Hippocampal formation (tissue), 2 donors: ENCODE measurements at places on chromosomes 5 and 9.

DNA sequence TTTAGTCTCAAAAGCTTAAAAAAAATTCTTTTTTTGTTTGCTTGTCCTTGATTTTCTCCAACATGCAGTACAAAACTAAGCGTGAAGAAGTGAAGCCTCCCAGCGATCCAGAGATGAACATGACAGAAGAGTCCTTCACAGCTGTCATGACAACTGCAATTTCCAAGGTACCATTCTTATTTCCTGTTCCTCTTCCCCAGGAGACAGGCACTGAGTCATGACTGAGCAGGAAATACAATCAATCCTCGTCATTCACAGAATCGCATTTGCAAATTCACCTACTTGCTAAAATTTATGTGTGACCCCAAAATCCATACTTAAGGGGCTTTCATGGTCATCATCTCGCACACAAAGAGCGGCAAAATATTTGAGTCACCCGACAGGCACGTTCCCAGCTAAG is 77.3 kb downstream of the SLC1A1 start:
- DNase-seq = no peak

GRCh38 chr5:56852228-56853000 is 37.1 kb downstream of the MAP3K1 start:
- no peak for DNase-seq

GRCh38 chr9:89329917-89330316 is 11.6 kb downstream of the SECISBP2 start:
- no peak for DNase-seq

DNA sequence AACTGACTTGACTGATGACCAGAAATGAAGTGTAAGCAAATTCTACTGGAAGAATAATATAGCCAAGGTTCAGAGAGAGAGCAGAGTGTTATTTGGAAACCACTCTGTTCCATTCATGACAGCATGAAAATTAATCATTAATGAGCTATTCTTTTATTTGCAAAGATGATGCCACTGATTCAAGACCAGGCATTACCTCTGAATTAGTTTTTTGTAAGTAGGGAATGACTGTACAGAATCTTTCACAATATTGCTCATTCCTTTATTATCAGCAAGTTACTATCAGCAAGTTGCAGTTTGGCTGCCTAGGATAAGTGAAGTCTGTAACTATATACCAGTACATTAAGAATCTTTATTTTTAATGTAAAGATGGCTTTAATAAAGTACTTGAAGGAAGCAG is 75.1 kb upstream of the RGMB start:
- DNase-seq = no peak

DNA sequence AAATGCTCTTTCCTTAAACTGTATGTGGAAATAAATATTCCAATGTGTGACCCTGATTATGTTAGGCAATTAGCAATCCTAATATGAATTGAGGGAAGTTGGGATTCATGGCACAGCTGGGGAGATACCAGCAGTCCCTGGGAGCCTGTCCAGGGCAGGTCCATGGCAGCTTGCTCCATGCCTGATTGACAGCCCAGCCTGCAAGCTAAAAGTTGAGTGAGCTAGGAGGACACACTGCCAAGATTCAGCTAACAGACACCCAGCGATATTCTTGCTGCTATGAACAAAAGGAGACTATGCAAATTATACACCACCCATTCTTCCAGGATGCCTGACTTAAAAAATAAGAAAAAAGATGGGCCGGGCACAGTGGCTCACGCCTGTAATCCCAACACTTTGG is 6.2 kb downstream of the TGFBI start:
- no peak for DNase-seq

GRCh38 chr9:99511723-99512122 is 289.6 kb downstream of the SEC61B start:
- DNase-seq = no peak

- no peak for DNase-seq
Observed at GRCh38 chr5:4995014-4995413, 145.1 kb upstream of the ADAMTS16 start.

DNA sequence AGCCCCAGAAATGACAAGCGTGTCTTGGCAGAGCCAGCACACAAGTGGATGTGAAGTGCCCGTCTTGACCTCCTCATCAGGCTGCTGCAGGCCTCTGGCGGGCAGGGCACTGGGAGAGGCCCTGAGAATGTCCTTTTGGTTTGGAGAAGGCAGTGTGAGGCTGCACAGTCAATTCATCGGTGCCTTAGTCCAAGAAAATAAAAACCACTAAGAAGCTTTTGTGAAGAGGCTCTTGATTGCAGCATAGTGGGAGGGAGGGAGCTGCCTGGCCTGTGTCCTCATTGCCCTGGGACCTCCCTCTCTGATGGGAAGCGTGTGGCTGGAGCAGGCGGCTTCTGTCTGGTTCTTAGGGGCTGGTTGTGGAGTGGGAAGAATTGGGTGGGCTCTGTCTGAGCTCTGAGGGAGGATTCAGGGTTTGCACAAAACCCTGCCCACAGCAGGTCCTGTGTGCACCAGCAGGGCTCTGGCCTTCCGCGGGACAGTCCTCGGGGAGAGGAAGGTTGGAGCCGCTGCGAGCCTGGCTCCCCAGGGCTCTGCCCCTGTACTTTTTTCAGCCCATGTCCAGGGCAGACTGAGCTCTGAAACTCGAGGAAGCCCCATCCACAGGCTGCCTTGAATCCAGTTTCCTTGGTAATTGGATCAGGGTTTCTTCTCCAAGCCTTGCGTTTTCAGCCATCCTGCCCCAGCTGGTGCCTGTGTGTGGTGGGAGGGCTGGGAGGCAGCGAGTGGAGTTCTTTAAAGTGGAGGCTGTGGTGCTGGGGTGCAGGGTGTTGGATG is 1.1 kb downstream of the HRCT1 start:
- no peak for DNase-seq

GRCh38 chr9:1979741-1980367 is 35.3 kb upstream of the SMARCA2 start:
- no peak for DNase-seq

GRCh38 chr9:33718987-33719386 is 76.4 kb upstream of the PRSS3 start:
- DNase-seq = peak; percentile 3

GRCh38 chr9:3403315-3403714 is 122.5 kb downstream of the RFX3 start:
- DNase-seq = no peak

- DNase-seq = no peak
Observed at GRCh38 chr5:125257057-125257972, 510.9 kb upstream of the ZNF608 start.

DNA sequence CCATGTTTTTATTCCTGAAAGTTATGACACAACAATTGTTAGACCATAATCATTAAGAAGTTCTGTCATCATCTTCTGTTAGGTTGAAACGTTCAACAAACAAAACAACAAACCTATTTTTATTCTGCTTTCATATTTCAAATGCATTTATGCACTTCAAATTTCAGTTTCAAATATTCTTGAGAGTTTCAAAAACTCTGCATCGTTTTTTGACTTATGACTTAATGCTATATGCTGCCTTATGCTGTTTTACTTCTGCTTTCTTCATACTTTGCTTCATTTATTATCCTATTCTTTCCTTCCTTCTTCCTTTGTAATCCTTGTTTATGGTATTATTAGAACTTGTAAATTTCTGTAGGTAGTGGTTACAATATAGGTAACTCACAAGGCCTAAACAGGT is 95.0 kb downstream of the PCSK1 start:
- DNase-seq = no peak

DNA sequence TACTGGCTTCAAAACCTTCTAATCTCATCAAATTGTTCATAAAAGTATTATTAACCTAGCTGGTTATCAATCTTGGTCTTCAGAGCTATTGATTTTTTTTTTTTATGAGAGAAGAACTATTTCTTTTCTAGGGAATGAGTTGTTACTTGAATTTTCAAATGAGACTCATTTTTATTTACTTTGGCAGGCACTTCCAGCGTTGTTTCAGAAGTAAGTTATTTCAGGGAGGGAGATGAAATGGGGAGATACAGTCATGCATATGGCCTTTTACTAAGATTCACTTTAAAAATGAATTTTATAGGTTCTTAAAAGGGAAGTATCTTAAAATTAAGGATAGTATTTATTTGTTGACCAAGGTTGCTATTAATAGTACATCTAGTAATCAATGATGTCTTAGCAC is 129.6 kb downstream of the IZUMO3 start:
- DNase-seq = no peak

DNA sequence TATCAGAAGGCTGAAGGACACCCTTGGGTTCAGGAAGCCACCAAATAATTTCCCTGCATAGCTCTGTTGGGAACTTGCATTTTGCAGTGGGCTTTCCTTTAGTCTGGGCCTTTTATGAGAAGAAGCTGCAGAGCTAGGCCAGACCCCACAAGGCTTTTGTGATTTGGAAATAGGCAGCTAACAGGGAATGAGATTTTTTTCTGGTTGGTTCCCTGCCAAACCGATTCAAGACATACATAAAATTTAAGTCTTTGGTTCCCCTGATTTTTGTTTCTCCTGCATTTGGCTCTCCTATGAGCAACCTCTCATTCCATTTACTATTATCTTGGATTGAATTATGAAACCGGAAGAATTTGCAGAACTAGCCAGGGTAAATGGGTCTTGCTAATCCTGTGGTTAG is 81.5 kb upstream of the PTCH1 start:
- DNase-seq = no peak

DNA sequence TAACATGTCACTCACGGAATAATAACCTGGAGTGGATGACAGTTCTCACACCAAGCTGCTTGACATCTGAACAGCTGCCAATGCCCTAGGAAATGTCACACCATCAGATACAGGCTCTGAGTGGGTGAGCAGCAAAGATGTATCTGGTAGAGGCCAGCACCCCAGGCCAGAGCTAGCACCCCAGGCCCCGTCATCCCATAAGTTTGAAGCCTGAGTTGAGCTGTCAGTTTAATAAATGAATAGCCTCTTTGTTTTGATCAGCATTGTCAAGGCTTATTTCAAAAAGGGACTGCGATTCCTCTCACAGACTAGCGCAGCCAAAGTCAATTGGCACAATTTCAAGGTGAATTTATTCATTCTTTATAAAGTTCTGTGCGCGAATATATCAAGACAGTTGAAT is 1327.1 kb downstream of the MAT2B start:
- no peak for DNase-seq

- no peak for DNase-seq
Observed at GRCh38 chr9:99749641-99750040, 72.0 kb upstream of the NR4A3 start.

GRCh38 chr5:83077662-83078261 is 415 bp downstream of the XRCC4 start:
- no peak for DNase-seq

- DNase-seq = peak; percentile 33
Observed at GRCh38 chr5:50440651-50441492, at the start of gene EMB. Gene EMB (minus strand): TSS chr5:50441288. CDS start chr5:50441151, 137 bp downstream.
